ENCODE measurements at places on chromosomes 2 and 18.

GRCh38 chr2:195514365-195514764 is 142.7 kb upstream of the SLC39A10 start:
- DNase-seq: no peak

GRCh38 chr2:199202964-199203363 is 254.8 kb downstream of the SATB2 start:
- DNase-seq: no peak

DNA sequence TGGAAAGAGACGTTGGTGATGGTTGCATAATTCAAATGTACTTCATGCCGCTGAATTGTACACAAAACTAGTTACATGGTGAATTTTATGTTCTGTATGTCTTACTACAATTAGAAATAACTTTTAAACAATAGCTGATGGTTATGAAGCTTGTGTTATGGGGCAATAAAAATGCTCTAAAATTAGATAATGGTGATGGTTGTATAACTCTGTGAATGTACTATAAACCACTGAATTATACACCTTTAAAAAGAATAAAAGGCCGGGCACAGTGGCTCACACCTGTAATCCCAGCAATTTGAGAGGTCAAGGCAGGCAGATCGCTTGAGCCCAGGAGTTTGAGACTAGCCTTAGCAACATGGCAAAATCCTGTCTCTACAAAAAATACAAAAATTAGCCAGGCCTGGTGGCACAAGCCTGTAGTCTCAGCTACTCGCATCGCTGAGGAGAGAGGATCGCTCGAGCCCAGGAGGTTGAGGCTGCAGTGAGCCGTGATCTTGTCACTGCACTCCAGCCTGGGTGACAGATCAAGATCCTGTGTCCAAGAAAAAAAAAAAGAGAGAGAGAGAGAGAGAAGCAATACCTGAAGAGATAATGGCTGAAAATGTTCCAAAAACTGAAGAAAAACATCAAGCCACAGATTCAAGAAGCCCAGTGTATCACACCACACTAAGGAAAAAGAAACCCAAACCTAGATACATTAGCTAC is 6.3 kb downstream of the RNU4ATAC start:
- no peak for DNase-seq

- DNase-seq: no peak
These were observed 205.5 kb upstream of the SP5 start for GRCh38 chr2:170509452-170510193.

GRCh38 chr2:58553522-58553921 is 312.4 kb upstream of the FANCL start:
- DNase-seq: no peak
